ENCODE measurements at places on chromosomes 5 and 9.

- no peaks in the 10 kb centered on the region for H3K36me3 ChIP-seq
- no peaks in the 10 kb centered on the region for H3K4me1 ChIP-seq
- H3K4me3 ChIP-seq: no peak overlapping the region
- DNase-seq: no peak
- H3K27me3 ChIP-seq: peaks cover 45% of the 10 kb centered on the region
These were observed 60.0 kb downstream of the TMEM215 start for GRCh38 chr9:32843295-32843694.

DNA sequence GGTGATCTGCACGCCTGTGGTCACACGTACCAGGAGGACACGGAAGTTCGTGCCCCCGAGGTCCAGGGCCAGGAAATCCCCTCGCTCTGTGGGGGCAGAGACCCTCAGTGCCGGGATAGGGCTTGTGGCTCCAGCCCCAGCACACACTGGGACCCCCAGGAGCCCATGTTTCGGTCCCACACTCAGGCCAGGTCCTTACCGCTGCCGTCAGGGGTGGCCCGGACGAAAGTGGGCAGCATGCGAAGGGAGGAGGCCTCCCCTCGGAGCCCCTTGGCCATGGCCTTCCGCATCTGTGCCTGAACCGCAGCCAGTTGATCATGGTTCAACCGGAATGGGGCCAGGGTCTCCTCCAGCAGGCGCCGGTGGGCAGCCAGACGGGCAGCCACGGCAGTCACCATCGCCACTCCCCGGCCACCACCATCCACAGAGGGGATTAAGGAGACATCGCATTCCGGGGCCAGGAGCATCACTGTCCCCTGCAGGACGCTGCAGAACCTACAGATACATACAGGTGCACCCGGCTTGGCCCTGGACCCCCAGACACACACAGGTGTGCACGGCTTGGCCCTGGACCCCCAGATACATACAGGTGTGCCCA is 11.8 kb downstream of the HK3 start:
- DNase-seq: no peak
- H3K4me1 ChIP-seq: no peaks in the 10 kb centered on the region
- no peaks in the 10 kb centered on the region for H3K36me3 ChIP-seq
- H3K27me3 ChIP-seq: no peaks in the 10 kb centered on the region
- no peak overlapping the region for H3K27ac ChIP-seq
- H3K4me3 ChIP-seq: no peak overlapping the region

GRCh38 chr5:173835661-173836060 is 52.5 kb upstream of the CPEB4 start:
- no peaks in the 10 kb centered on the region for H3K4me1 ChIP-seq
- H3K36me3 ChIP-seq: no peaks in the 10 kb centered on the region
- no peak overlapping the region for H3K27ac ChIP-seq
- no peak for DNase-seq
- H3K4me3 ChIP-seq: no peak overlapping the region
- no peaks in the 10 kb centered on the region for H3K27me3 ChIP-seq

GRCh38 chr5:39541920-39542319 is 117.1 kb upstream of the DAB2 start:
- DNase-seq: peak; percentile 28
- no peak overlapping the region for H3K27ac ChIP-seq
- no peaks in the 10 kb centered on the region for H3K27me3 ChIP-seq
- H3K36me3 ChIP-seq: no peaks in the 10 kb centered on the region
- no peak overlapping the region for H3K4me3 ChIP-seq

DNA sequence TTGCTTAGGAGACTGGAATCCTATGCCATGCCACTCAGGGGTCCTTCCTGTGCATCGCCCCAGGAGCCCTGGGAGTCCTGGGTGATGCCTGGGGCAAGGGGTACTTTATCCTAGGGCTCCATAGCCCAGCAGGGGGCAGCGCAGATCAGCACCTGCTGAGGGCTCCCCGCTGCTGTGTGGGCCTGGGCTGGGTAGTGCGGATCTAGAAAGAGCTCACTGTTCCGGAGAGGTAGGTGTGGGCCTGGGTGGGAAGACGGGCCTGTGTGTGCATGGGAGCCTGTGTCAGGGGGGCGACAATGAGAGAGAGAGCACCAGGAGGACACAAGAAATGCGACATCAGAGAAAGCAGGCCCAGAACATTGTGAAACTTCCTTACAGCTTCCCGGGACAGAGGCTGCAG is 11.4 kb upstream of the DAB2IP start:
- H3K4me3 ChIP-seq: no peak overlapping the region
- peaks cover 11% of the 10 kb centered on the region for H3K4me1 ChIP-seq
- no peak overlapping the region for H3K27ac ChIP-seq
- H3K36me3 ChIP-seq: no peaks in the 10 kb centered on the region

DNA sequence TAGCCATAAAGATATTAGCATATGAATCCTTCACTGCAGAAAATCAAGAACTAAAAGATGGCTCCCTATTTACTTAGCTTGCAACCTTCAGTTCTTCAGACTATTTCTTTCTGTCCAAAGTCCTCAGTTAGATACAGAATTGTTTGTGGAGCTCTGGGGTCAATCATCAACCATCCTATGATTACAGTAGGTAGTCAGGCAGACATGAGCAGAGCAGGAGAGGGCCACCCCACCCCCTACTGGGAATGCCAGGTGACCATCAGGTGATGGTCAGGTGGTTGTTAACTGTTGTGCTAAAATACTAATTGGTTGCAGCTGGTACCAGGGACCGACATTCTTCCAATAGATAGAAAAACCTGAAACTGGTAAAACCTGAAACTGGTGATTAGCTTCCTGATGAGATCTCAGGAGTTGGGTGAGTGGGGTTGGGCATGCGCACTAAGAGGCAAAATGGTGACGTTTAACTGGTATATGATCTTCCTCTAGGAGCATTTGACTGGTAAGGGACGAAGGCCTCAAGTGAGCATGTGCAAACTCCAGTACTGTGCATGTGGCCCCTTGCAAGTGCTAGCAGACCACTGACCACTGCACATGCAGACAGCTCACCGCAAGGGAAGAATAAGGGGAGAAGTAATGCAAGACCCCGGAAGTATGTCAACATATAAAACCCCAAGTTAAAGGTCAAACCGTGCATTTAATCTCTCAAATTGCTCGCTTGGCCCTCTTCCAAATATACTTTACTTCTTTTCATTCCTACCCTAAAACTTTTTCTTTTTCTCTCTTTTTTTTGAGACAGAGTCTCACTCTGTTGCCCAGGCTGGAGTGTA is 13.6 kb downstream of the C9orf57 start:
- no peaks in the 10 kb centered on the region for H3K27me3 ChIP-seq
- no peak for DNase-seq
- peaks cover 5% of the 10 kb centered on the region for H3K4me1 ChIP-seq
- H3K4me3 ChIP-seq: no peak overlapping the region
- H3K27ac ChIP-seq: no peak overlapping the region
- no peaks in the 10 kb centered on the region for H3K36me3 ChIP-seq

DNA sequence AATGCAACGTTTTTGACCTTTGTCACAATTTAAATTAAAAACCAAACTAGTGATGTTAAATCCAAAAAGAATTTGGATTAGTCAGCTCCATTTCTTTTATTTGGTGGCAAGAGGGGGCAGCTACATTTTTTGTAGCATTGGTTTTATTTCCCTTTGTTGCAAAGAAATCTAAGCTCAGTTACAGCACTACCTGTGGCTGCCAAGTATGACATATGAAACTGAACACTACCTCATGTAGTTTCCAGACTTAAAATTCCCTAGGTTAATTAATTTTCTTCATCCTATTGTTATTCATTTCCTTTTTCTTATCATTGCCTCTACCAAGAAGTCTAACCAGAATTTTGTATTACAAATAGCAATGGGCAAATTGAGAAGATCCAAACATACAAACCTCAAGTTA is 393.5 kb downstream of the BRINP1 start:
- H3K4me1 ChIP-seq: no peaks in the 10 kb centered on the region
- H3K36me3 ChIP-seq: no peaks in the 10 kb centered on the region
- no peak for DNase-seq
- H3K4me3 ChIP-seq: no peak overlapping the region

- H3K36me3 ChIP-seq: no peaks in the 10 kb centered on the region
- DNase-seq: no peak
- peaks cover 3% of the 10 kb centered on the region for H3K27me3 ChIP-seq
- no peak overlapping the region for H3K4me3 ChIP-seq
- no peak overlapping the region for H3K27ac ChIP-seq
- no peaks in the 10 kb centered on the region for H3K4me1 ChIP-seq
These were observed 265.4 kb downstream of the RASEF start for GRCh38 chr9:82797534-82797933.

GRCh38 chr9:13291718-13292117 is 12.2 kb upstream of the MPDZ start:
- no peaks in the 10 kb centered on the region for H3K36me3 ChIP-seq
- no peaks in the 10 kb centered on the region for H3K4me1 ChIP-seq
- DNase-seq: no peak
- H3K27ac ChIP-seq: no peak overlapping the region
- H3K27me3 ChIP-seq: no peaks in the 10 kb centered on the region
- no peak overlapping the region for H3K4me3 ChIP-seq

GRCh38 chr9:63817622-63818518 is 1467.1 kb downstream of the FOXD4L5 start:
- no peak overlapping the region for H3K27ac ChIP-seq
- H3K4me1 ChIP-seq: no peaks in the 10 kb centered on the region
- 0 out of 2 replicates have a peak, but pooled peaks cover 3% of the 10 kb centered on the region for H3K27me3 ChIP-seq
- no peaks in the 10 kb centered on the region for H3K36me3 ChIP-seq
- H3K4me3 ChIP-seq: peak overlapping the region; percentile 52

DNA sequence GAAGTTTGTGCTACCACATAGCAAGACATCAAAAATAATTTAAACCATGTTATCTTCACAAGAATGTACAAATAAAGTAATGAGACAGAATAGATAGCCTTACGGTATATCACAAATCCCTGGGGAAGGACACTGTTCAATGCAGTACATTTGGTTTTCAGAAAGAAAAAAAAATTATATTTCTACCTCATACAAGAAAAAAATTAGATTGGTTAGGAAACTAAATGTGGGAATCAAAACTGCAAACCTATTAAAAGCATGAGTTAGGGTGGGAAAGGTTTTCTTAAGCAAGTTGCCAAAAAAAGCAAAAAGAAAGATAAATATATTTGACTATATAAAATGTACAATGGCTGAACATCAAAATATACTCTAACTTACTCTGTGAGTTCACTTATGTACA is 201.9 kb upstream of the NREP start:
- no peak for DNase-seq
- no peaks in the 10 kb centered on the region for H3K27me3 ChIP-seq
- H3K4me3 ChIP-seq: no peak overlapping the region
- H3K4me1 ChIP-seq: 0 out of 2 replicates have a peak, but pooled peaks cover 8% of the 10 kb centered on the region

DNA sequence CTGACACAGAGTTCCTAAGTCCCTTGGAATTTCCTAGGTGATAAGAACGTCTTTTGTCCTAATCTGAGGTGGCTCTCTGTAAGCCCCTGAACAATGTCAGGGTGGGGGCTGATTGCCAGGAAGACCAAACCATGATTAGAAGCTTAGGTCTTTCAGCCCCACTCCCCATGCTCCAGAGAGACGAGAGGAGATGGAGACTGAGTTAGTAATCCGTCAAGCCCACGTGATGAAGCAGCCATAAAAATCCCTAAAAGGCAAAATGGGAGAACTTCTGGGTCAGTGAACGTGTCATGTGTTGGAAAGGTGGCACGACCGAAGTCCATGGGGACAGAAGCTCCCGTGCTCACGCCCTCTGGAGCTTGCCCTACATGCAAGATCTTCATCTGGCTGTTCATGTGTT is 85.6 kb downstream of the RAD23B start:
- H3K36me3 ChIP-seq: no peaks in the 10 kb centered on the region
- H3K27ac ChIP-seq: no peak overlapping the region
- no peak for DNase-seq
- H3K27me3 ChIP-seq: no peaks in the 10 kb centered on the region
- H3K4me3 ChIP-seq: no peak overlapping the region

DNA sequence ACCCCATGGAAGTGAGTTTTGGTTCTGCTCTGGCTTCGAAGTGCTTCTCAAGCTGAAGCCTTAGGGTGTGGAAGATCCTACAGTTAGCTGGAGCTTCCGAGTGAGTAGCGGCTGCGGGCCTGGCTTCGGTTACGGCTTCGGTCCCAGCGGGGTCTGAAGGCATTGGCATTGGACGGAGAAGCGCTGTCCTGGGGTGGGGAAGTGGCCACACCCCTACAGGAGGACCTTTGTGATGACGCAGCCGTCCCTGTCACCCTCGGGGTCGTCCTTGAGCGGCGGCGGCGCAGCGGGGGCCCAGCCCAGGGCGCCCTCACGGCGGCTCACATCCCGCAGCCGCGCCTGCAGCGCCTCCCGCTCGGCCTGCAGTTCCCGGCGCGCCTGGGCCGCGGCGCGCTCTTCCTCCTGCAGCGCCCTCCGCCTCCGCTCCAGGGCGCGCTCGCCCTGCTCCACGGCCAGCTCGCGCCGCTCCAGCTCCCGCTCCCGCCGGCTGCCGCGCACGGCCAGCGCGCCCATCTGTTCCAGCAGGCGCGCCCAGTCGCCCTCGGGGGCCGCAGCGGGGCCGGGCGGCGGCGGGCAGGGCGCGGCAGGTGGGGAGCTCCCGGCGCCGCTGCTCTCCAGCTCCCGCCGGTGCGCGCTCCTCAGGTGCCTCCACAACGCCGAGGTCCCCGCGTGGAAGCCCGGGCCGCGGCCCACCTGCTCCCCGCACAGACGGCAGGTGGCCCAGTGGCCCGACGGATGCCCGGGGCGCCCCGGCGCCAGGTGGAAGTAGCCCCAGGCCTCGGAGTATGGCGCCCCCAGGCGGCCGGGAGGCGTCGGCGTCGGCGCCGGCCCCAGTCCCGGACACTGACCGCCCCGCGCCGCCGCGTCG is 9.9 kb downstream of the ZBED3 start:
- H3K27ac ChIP-seq: no peak overlapping the region
- H3K36me3 ChIP-seq: no peaks in the 10 kb centered on the region
- DNase-seq: no peak
- no peaks in the 10 kb centered on the region for H3K4me1 ChIP-seq

- no peaks in the 10 kb centered on the region for H3K36me3 ChIP-seq
- no peak overlapping the region for H3K4me3 ChIP-seq
- no peaks in the 10 kb centered on the region for H3K27me3 ChIP-seq
- no peak for DNase-seq
- H3K4me1 ChIP-seq: no peaks in the 10 kb centered on the region
- H3K27ac ChIP-seq: no peak overlapping the region
These were observed 237.2 kb downstream of the PARP8 start for GRCh38 chr5:50903651-50904050.

GRCh38 chr5:116176121-116176520 is 91.3 kb downstream of the COMMD10 start:
- no peaks in the 10 kb centered on the region for H3K36me3 ChIP-seq
- H3K27me3 ChIP-seq: no peaks in the 10 kb centered on the region
- DNase-seq: peak; percentile 14
- H3K4me3 ChIP-seq: no peak overlapping the region
- H3K4me1 ChIP-seq: no peaks in the 10 kb centered on the region

GRCh38 chr5:171750311-171750788 is 35.3 kb upstream of the SMIM23 start:
- peak; percentile 42 for DNase-seq
- no peaks in the 10 kb centered on the region for H3K4me1 ChIP-seq
- H3K36me3 ChIP-seq: no peaks in the 10 kb centered on the region
- H3K4me3 ChIP-seq: no peak overlapping the region
- no peak overlapping the region for H3K27ac ChIP-seq

DNA sequence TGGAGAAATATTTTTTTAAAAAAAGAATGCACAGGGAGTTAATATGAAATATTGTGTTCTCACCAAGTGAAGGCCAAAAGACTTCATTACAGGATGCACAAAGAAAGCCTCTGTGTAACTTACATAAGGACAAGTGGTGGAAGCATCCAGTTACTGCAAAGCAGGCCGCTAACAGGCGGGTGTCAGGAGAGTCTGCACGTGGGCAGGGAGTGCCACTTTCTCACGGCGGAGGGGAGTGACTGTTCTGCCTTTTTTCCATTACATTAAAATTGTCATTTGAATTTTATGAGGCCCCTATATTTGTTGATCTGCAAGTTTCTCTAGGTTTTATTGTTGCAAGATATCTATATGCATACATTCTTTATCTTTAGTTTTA is 28.1 kb upstream of the SPATA31E1 start:
- H3K36me3 ChIP-seq: no peaks in the 10 kb centered on the region
- H3K27me3 ChIP-seq: no peaks in the 10 kb centered on the region
- DNase-seq: no peak
- no peak overlapping the region for H3K27ac ChIP-seq
- H3K4me3 ChIP-seq: no peak overlapping the region
